RPMI7951 (cell line): ENCODE measurements at places on chromosomes 16 and 17.

DNA sequence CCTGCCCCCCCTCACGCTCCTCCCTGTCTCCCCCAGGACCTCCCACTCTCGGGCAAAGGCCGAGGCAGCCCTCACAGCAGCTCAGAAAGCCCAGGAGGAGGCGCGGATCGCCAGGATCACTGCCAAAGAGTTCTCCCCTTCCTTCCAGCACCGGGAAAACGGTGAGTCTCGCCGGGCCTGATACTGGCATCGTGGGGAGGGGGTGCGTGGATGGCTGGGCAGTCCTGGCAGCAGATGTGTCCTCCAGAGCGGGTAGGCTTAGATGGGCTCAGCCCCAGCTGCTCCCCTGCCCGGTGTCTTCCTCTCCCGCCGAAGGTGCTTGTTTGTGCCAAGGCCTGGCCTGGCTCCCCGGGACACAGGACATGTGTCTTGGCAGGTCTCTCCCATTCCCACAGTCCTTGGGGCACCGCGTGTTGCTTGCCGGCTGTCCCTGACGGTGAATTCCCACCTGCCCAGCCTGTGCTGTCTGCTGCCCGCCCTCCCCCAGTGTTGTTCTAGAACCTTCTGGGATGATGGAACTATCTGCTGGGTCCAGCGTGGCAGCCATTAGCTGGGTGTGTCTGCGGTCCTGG is 81.6 kb downstream of the KLHDC4 start:
- no peak for DNase-seq

GRCh38 chr16:85610059-85610445 is 3.1 kb upstream of the GSE1 start:
- DNase-seq, result no peak

GRCh38 chr17:64063766-64064224 is 43.4 kb upstream of the ICAM2 start:
- DNase-seq, result peak; percentile 9

GRCh38 chr17:52995881-52996280 is 826.8 kb upstream of the KIF2B start:
- DNase-seq, result no peak

- DNase-seq, result peak; percentile 91
Measured at GRCh38 chr16:21599122-21600030, at the start of gene METTL9. Gene METTL9, plus strand, starts transcription at chr16:21599577. Its CDS starts 157 bp downstream, at chr16:21599734.

DNA sequence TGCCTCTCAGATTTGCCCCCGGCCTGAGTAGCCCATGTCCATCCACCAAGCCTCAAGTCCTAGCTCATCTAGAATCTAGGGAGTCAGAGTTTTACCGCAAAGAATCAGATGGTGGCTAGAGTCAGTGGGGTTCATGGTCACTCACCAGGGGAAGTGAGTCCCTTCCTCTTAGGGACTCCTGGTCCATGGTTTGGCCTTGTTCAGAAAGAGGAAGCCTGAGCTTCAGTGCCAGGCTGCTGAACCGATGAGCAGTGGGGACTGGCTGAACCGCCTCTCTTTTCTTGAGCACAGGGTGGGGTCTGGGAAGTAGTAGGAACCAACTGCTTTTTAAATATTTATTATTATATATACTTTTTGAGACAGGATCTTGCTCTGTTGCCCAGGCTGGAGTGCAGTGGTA is 160.3 kb downstream of the NTN1 start:
- no peak for DNase-seq

GRCh38 chr16:72166151-72166550 is 5.8 kb downstream of the PMFBP1 start:
- no peak for DNase-seq

- DNase-seq, result peak; percentile 31
Measured at GRCh38 chr16:50550035-50550434, 1.8 kb downstream of the NKD1 start.

DNA sequence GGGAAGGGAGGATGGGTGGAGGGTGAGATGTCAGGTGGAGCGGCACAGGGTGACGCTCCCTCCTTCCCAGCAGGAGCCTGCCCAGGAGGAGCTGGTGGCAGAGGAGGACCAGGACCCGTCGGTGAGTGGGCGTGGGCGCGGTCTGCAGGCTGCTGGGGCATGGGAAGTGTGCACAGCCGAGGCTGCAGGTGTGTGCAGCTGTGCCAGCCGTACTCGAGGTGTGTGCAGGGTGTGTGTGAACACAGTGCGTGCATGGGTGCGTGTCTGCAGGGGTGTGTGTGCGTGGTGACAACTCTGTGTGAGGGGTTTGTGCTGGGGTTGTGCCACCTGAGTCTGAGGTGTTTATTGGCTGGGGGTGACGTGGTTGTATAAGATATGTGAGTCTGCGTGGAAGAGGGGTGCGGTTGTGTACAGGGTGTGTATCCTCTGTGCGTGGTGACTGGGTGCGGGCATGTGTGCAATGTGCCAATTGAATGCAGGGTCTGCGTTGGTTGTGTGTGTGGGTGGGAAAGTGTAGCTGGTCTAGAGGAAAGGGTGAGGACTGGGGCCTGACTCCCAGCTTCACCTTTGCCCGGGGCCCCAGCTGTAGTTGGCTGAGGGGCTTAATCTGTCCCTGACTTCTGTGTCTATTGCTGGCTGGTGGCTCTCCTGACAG is 670 bp downstream of the TNFSF12 start:
- DNase-seq, result no peak

- DNase-seq, result no peak
Measured at GRCh38 chr17:83100853-83101391, 21.5 kb downstream of the METRNL start.

- no peak for DNase-seq
Measured at GRCh38 chr17:57288040-57288772, 31.9 kb downstream of the MSI2 start.

- DNase-seq, result no peak
Measured at GRCh38 chr16:27572711-27573110, 22.8 kb downstream of the KATNIP start.

GRCh38 chr16:25413975-25414374 is 156.3 kb upstream of the ZKSCAN2 start:
- peak; percentile 4 for DNase-seq

DNA sequence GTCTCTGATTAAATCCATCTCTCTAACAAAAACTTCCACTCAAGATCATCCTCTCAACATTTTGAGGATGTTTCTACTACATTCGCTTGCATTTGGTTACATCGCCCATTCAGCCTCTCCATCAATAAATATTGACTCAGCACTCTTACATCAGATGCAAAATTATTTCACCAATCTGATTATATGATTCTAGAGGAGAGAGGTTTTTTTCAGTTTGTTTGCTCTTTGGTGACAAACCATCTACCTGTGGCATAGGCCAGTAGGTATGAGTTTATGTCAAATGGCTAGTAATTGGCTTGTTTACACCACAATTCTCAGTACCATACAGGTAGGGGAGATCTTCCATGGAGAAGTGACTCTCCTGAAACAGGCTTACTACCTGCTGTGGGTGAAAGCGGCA is 52.3 kb downstream of the TOX3 start:
- no peak for DNase-seq

- peak; percentile 26 for DNase-seq
Measured at GRCh38 chr17:55660178-55660886, 62.3 kb downstream of the TMEM100 start.

GRCh38 chr17:13626703-13627102 is 25.0 kb upstream of the HS3ST3A1 start:
- peak; percentile 79 for DNase-seq

- DNase-seq, result no peak
Measured at GRCh38 chr16:86193528-86194193, 294.7 kb downstream of the IRF8 start.

GRCh38 chr16:14629919-14630619 is at the start of gene PARN:
Gene PARN, minus strand, starts transcription at chr16:14630260. Its CDS starts 135 bp downstream, at chr16:14630125.
- peak; percentile 96 for DNase-seq

- DNase-seq, result no peak
Measured at GRCh38 chr16:2005646-2006045, 4.0 kb downstream of the ZNF598 start.

DNA sequence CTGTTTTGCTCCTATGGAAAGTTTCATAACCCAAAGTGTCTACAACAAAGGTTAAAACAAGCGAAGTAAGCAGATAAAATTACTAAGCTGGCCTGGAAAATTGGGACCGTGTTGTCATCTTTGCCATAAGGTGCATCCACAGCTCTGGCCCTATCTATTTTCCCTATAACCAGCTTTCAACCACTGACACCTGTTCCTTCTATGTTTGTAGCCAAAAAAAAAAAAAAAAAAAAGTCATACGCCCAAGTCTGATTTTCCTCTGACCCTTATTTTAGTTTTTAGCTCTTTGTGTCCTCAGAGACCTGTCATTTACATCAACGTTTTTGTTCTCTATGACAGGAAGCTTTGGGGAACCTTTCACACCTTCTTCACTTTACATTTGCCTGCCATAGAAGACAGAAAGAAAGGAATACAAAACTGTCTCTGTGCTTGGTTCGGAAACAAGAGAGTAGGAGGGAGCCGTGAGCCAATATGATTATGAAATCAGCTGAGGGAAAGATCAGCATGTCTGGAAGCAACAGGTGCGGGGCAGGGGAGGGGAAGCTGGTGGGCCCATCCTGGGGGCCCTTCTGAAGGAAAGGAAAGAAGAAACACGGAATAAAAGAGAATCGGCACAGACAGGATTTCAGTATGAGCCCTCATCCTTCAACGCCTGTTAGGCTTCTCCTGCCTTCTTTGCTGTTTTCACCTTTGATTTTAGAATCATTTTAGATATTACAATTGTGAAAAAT is 8.5 kb downstream of the HS3ST3A1 start:
- no peak for DNase-seq

DNA sequence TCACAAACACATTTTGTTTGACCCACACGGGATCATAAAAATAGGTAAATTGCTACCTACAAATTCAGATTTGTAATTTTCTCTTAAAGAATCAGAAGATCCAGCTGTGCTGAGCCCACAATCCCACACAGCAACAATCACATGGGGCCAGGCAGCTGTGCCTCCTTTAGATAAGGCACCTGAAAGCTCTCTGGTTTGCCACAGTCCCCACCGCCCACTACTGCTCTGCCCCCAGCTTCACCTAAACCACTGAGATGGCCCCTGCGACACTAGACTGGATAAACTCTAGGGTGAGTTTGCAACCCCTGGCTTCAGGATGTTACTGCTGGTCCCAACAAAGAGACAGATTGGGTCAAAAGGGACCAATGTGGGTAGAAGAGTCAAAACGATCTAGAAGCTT is 96.8 kb downstream of the GSG1L start:
- DNase-seq, result no peak

GRCh38 chr17:7213895-7214299 is 5.7 kb downstream of the DLG4 start:
- DNase-seq, result peak; percentile 71

DNA sequence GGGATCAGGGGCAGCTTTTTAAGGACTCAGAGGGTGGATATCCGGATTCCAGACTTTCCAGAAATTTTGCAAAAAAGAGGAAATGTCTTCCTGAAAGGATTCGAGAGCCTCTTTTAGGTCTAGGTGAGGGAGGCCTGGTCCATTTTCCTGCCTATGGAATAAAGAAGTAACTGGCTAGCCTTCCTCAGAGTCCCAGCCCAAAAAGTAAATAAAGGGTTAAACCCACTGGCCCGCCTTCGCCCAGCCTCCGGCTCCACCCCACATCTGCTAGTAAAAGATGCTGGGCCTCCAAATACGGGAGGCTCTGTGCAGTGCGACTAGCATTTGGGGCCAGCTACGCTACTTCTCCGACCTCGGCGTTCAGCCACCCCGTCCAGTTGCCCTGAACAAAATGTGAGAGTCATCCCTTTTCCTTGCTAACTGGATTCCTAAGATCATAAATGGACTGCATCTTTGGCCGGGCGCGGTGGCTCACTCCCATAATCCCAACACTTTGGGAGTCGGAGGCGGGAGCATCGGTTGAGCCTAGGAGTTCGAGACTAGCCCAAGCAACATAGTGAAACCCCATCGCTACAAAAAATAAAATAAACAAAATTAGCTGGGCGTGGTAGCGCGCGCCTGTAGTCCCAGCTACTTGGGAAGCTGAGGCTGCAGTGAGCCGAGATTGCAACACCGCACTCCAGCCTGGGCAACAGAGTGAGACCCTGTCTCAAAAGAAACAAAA is 824 bp upstream of the MPP2 start:
- peak; percentile 66 for DNase-seq

DNA sequence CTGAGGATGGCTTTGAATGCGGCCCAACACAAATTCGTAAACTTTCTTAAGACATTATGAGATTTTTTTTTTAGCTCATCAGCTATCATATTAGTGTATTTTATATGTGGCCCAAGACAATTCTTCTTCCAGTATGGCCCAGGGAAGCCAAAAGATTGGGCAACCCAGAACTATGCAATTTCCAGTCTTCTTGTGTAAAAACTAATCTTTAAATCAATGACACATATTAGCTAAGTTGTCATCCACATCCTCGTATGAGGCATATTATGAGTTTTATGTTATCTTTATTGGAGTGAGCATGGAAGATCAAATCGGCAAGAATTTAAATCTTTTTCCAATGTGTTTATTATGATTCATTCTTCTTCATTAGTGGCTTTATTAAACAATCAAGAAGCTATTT is 198.6 kb upstream of the HSBP1 start:
- DNase-seq, result no peak

GRCh38 chr17:78230252-78230962 is 1.0 kb upstream of the TMEM235 start:
- DNase-seq, result no peak

DNA sequence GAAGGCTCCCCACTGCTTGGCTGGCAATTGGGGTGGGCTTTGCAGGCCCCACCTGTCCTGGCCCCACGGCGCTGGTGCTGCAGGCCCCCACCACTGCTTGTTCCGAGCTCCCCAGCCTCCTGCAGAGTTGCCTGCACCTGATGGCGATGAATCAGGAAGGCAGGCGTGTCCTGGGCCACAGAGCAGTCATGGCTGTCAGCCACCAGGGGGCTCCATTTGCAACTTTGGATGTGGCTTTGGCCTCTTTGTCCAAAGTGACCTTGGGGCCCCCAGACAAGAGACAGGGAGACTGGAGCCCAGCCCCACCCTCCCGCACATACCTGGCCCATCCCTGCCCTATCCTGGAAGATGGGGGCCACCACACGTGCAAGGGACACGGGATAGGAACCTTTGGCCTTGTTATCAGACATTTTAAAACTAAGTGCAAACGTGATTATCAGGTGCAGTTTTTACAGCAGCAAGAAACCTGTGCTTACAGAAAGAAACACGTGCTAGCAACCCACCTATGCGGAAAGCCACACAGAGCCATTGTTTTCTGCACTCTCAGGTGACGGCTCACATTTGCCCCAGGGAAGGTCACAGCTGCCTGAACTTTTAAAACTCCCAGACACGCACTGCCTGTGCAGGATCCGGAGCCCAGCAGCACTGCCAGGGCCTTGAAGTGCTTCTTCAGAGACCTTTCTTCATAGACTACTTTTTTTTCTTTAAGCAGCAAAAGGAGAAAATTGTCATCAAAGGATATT is at the start of gene DNASE1:
TSS of gene DNASE1 (plus strand) at position 443 of the 743 bp plus-strand sequence. CDS start 683 bp downstream, outside the sequence.
- DNase-seq, result peak; percentile 55

DNA sequence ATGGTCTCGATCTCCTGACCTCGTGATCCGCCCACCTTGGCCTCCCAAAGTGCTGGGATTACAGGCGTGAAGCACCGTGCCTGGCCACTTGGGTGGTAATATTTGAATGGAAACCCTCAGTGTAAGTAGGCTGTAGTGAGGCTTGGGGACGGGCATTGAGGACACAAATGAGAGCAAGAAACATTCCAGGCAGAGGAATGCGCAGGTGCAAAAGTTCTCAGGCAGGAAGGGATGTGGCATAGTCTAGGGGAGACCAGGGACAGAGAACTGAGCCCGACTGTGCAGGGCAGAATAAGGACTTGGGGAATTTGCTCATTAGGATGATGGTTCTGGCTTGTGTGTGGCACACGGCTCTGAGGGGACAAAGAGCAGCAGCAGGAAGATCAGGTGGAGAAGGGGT is 54.8 kb downstream of the GRB2 start:
- no peak for DNase-seq

GRCh38 chr17:74490716-74491115 is 24.3 kb downstream of the CD300A start:
- DNase-seq, result no peak
